ENCODE measurements at places on chromosomes 2 and 18.

DNA sequence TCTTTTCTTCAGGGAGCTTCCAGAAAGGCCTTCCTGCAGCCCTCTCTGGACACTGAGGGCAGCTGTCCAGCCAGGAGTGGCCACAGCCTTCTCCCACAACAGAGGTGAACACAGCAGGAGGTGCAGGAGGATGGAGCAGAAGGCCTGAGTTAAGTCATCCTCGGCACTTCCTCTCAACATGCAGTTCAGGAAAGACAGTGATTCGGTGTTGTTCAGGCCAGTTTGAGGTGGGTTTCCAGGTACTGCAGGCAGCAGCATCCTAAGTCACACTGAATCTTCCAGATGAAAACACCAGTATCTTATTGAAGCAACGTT is 225.3 kb upstream of the PXDN start:
- DNase-seq, result no peak

DNA sequence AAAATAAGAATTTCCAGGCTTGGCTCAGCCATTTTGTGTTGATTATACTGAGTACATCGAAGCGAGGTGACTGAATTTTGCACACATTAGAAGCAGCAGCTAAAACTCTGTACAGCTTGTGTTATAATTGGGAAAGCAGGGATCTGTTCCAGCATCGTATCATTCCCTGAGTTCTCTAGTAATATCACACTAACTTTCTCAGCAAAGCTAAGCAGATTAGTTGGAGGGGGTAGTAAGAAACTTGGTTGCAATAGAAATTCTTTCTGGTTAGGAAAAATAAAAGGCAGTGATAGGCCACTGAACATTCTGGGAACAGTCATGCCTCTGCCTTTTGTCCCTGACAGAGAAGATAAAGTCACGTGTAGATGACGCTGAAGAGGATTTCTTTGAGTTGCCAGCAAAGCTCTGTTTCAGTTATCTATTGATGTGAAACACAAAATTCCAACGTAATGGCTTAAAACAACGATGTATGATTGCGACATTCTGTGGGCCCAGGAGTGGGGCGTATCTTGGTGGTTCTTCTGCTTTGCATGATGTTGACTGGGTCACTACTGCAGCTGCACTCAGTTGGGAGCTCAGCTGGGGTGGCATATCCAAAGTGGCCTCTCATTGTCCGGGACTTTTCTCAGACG is 202.1 kb upstream of the MEX3C start:
- no peak for DNase-seq

DNA sequence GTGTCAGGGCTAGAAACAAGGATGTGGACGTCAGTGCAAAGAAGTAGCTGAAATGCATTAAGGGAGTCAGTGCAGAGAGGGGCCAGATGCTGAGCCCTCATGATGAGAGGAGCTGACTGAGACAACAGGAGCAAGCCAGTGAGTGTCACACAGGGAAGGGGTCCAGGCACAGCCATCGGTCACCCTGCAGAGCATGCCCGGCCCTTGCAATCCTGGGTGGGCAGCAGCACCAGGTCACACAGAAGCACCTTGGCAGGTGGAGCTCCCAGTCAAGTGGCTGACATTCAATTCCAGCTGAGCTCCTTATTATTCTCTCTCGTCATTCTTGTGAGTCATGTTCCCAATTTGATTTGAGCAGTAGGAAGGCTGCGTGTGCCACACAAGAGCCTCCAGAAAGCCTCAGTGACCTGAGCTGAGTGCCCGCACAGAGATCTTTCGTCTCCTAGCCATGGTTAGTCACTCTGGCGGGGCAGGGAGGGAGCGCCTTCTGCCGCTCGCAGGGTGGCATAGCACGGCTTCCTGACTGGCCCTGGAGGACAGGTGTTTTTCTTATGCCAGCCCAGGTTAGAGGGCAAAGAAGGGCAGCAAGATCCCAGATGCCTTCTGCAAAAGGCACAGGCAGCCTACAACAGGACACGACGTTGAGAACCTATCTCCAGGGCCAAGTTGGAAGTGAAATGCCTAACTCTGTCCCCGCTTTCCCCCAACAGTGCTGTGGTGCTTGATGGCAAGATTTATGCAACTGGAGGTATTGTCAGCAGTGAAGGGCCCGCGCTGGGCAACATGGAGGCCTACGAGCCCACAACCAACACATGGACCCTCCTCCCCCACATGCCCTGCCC is 220.9 kb downstream of the ATAD2B start:
- DNase-seq, result no peak

- DNase-seq, result peak; percentile 37
Observed at GRCh38 chr18:63823516-63824219, 48.5 kb downstream of the SERPINB7 start.

DNA sequence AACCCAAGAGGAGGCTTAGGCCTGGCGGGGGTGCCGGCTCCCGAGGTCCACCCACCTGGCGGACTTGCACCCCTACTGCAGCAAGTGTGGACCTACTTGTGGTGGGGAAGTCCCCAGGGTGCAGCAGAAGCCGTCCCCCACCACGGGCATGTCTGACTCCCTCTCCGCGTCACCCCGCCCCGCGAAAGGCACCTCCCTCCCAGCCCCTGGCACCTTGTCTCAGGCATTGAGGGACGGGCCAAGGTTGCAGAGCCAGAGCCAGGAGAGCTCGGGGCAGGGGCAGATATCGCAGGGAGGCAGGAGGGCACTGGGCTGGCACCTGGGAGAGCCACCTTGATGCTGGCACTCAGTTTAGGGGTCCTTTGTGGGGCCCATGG is 19.0 kb downstream of the CROCC2 start:
- peak; percentile 14 for DNase-seq

GRCh38 chr2:170929686-170930050 is 615 bp downstream of the GORASP2 start:
- DNase-seq, result no peak

- no peak for DNase-seq
Observed at GRCh38 chr2:159475793-159476192, 140.6 kb downstream of the BAZ2B start.

DNA sequence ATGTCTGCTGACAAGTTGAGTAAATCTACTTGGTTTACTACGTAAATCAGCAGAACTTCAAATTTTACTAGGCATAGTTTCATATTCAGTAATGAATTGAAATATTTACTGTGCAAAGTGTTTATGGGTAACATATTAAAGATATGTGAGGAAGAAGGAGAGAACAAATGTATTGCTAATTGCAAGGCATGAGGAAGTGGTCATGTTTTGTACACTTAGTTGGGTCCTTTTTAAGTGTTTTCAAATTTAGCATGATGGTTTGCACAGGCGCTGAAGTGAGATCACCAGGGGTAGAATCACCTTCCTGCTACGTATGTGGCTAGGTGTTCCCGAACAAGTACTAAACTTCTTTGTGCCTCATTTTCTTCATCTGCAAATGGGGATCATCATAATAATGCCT is 1534.4 kb downstream of the LRP1B start:
- no peak for DNase-seq

GRCh38 chr2:231715988-231716616 is 7.8 kb downstream of the PTMA start:
- no peak for DNase-seq

DNA sequence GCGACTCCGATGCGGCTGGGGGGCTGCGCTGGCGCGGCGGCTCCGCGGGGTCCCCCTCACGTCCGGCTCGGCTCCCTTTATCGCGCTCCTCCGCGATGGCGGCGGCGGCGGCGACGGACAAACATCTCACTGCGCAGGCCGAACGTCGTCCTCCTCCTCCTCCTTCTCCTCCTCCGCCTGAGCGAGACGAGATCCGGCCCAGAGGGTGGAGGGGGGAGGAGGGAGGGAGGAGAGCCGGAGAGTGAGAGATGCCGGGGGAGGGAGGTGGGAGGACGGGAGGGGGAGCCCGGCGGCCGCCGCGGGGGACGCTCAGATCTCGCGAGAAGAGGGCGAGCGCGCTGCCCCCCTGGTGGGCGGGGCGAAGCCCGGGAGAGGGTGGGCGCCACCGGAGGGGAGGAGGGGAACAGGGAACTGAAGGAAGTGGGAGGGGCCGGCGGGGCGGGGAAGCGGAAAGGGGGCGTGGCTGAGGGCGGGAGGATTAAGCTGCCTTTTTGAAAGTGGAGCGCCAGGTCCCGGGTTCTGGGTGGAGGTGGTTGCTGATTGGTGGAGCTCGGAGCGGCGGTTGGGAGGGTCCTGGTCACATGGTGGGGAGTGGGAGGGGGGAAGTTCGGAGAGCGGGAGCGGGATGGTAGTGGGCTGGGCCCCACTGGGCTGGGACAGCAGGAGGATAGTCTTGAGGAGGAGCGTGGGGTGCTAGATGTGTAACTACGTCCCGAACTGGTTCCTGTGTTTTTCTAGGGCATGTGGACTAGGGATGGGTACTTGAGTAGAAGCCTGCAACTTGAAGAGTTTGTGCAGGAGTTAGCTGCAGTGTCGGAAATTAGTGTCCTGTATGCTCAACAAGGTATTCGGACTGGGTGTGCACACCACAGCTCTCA is at the start of gene CUL3:
CUL3 (minus strand) TSS at position 153 of the 878 bp plus-strand sequence. CDS start 354 bp downstream, outside the sequence.
- peak; percentile 97 for DNase-seq

GRCh38 chr2:222302178-222303018 is 3.6 kb upstream of the PAX3 start:
- DNase-seq, result no peak

GRCh38 chr2:172640389-172640788 is 84.5 kb downstream of the PDK1 start:
- no peak for DNase-seq

DNA sequence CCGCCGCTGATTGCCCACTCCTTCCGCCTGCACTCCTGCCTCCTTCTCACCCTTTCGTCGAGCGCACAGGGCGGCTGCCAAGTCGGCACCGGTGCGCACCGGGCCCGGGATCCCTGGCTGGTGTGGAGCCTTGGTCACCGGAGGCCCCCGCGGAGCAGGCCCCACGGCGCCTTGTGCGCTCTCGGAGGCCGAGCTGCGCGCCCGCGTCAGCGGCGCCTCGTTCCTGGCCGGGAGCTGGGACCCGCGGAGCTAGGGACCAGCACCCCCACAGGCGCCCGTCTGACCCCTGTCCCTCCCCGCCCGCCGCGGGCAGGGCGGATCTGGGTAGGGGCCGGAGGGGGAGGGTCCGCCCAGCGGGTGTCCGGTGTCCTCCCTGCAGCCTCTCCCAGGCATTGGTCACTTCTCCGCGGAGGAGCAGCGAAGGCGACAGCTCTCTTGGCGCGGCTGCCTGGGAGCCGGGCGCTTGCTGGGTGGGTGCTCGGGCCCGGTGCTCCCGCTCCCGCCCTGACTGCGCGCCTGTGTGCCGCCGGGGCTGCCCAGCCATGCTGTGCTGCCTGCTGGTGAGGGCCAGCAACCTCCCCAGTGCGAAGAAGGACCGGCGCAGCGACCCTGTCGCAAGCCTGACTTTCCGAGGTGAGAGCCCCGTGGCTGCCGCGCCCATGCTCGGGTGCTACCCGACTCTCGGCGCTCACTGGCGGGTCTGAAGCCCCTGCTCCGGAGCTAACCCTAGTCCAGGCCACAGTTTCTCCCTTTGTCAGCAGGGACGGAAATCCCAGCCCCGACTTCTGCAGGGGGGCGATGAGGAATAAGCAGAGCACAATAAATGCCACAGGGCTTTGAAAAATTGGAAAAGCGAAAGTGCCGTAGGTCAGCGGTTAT is 13.2 kb downstream of the DYSF start:
- DNase-seq, result no peak

DNA sequence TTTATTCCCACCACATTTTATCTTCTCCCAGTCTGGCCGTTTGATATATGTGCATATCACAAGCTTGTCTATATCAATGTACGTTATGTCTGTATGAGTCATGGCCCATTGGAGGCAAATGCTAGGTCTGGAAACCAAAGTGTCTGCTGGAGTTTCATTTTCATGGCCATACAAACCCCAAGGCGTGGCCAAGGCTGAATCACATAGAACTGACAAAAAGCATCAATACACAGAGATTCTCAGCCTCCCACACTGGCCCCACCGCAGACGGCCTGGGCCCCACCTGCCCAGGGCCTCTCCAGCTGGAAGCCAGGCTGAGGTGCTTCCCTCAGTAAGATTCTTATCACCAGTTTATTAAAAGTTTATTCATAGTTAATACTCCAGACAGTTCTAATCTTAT is 40.5 kb upstream of the SALL3 start:
- DNase-seq, result no peak

DNA sequence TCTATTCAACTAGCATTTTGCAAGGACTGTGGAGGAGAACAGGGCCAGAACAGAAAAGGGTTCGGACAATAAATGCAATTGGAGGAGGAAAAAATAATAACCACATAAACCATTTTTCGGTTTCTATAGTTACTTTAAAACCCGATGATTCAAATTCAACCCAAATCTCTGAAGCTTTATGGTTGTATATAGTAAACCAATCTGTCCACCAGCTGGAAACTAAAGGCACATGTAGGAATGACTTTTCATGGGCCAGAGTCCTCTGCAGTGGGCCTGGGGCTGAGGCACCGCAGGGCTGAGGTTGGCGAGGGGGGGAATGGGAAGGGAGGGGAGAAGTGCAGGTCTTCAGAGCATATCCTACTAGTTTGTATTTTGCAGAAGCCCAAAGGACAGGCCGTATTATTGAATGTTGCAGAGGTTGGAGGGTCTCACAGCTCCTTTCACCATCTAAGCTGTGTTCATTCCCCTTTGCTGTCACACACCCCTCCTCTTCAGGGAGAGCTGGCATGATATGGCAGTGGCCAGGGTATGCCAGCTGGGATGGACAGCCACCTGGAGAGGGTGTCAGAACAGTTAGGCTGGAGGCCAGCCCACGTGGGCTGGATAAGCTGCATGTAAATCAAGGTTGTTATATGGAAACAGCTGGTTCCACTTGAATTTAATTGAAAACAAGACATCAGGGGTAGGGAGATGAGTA is 267.1 kb downstream of the PRKCE start:
- DNase-seq, result no peak

DNA sequence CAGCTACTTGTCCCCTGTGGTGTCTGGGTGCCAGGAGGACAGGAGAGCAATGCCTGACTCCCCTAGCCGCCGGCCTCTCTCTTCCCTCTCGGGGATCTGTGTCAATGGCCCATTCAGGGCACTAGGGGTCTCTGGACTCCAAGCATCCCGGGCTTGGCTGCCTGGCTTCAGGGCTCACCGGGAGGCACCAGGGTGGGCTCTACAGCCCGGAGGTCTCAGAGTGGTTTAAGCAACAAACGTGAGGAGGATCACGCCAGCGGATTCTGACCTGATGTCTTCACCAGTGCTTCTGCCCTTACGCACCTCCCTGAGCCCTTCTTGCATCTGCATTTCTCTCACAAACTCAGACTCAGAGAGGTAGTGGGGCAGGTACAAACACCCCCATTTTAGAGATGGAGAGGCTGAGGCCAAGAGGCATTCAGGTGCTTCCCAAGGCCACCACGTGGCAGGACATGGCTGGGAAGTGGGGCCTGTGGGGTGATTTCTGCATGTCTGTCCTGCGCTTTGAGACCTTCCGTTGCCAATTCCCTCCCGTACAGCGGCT is 243.0 kb downstream of the CELF4 start:
- DNase-seq, result no peak

DNA sequence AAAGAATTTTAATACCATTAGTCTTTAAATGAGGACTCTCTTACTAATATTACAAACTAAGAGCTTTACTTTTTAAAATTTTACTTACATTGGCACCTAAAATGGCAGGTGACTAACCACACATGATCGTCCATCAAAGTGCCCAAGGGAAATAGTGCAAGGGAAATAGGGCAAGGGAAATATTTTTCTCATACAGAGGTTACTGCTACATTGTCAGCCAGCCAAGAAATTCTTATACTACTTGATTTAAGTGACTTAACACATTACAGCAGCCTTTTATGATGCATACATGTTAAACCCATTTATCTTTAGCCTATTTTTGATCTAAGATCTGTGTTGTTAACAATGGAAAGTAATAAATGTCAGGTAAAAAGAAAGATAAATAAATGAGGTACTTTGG is 587.2 kb upstream of the PKDCC start:
- no peak for DNase-seq

Data from omental fat pad (tissue), 4 donors.